ENCODE measurements at places on chromosomes 11 and 22.
A peak's percentile ranks its signal among the peaks of the same experiment; 100 is the strongest.

DNA sequence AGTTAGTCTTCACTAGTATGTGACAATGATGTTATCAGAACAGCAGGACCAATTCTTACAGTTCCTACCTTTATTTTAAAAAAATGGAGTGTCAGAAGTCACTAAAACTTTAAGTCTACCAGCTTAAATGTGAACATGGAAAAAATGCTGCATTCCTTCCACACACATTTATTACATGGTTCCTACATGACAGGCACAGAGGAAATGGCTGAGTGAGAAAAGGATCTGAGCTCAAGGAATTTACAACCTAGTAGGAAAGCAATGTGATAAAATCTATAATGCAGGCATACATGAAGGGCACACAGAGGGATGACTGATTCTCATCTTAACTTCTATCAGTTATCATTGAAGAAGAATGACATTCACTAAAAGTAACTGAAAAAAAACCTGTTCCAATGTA is 23.0 kb downstream of the CLDN25 start:
- no peak for DNase-seq

GRCh38 chr11:72418834-72419560 is 15.3 kb downstream of the CLPB start:
- DNase-seq: no peak

GRCh38 chr11:8531312-8531711 is 62.7 kb downstream of the STK33 start:
- DNase-seq: no peak

DNA sequence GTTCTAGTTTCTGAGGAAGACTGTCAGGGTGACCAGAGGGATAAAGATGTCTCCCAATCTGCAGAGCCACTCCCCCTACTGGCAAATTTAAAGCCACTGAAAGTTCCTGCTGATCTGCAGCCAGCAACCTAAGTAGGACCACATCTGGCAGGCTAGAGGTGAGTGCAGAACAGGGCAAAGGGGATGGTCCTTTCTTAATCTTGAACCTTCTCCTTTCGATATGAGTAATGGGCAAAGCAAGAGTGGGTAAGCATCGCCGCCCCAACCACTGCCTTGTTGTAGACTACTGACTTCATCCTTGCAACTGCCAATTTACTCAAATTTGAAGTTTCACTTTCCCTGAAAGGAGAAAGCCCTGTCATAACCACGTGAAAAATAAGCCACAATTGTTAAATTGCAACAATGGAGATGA is 30.7 kb downstream of the SCUBE2 start:
- no peak for DNase-seq

DNA sequence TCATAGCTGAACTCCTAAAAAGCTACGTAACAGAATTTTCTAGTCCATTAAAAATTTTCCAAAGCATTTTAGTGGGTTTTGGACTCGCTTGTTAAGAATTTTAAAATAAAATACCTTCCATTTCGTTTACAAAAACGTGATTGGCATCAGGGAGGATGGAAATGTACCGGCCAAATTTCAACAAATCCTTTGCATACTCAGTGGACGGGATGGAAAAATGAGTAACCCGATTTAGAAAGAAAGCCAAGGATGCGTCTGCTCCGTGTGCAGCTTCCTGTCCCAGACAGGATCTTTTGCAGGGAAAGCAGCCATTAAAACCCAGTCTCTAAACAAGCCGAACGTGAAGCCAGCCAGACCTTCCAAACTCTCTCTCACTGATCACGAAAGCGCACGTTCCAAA is 15.6 kb downstream of the TMEM184B start:
- no peak for DNase-seq

DNA sequence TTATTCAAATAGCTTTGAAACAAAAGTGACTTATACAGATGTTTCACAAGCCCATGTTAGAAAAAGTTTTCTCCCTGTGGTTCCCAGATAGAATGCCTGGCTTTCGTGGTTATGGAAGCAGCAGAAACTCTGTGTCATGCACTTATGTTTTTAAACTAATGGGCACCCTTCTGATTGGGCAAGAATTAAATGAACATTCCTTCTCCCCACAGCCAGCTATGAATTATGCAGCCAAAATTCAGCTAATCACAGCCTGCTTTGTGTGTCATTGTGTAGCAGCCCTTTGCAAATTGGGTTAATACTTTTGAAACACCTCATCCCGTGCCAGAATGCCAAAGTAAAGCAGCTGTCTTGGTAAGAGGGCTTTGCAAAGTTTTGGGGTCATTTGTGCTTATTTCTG is 46.9 kb downstream of the PANX1 start:
- DNase-seq: no peak

DNA sequence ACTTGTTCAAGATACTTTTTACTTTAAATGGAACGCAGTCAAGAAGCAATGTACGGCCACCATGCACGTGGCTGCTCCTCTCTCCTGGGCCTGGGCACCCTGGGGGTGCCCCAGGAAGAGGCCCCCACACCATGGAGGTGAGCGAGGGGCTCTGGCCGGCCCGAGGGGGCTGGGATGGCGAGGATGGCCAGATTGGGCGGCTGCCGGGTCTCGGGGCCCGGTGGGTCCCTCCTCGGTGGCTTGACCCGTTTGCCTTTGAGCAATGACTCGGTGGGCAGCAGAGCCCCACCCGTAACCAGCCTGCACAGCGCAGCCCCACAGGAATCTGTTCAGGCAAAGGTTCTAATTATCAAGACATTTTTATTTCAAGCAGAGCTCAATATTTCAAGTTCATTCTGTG is 167.4 kb downstream of the BRD1 start:
- DNase-seq: no peak

- no peak for DNase-seq
Measured at GRCh38 chr22:31647523-31648320, 14.3 kb downstream of the PISD start.

- DNase-seq: no peak
Measured at GRCh38 chr22:44202261-44202789, 21.6 kb downstream of the PARVG start.

GRCh38 chr22:18075720-18076497 is 1.9 kb upstream of the PEX26 start:
- DNase-seq: peak; percentile 17

- DNase-seq: no peak
Measured at GRCh38 chr22:44357966-44358465, 45.3 kb upstream of the SHISAL1 start.

DNA sequence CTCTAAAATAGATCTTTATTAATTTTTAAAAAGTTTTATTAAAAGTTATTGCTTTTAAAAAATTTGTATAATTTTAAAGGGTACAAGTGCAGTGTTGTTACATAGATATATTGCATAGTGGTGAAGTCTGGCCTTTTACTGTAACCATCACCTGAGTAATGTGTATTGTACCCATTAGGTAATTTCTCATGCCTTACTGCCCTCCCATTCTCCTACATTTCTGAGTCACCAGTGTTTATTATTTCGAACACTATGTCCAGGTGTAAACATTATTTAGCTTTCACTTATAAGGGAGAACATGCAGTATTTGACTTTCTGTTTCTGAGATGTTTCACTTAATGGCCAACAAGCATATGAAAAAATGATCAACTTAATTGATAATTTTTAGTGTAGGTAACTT is 2.3 kb downstream of the OR51G1 start:
- no peak for DNase-seq

DNA sequence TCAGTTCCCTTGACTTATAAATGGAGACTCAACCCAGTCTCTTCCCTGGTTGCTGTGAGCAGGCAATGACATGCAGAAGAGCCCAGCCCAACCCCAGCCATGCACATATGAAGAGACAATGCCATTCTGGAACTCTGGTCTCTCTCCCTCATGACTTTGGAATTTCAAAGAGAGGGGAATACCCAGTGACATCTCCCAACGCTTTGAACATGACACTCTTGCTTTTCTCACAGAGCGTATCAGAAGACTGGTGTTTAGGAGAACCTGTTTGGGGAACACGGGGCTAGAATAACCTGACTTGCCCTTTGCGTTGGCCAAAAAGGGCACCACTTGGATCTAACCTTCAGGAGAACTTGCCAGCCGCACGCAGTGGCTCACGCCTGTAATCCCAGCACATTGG is 12.9 kb downstream of the RANGAP1 start:
- DNase-seq: no peak

GRCh38 chr11:18016789-18017188 is 3.9 kb upstream of the SERGEF start:
- DNase-seq: no peak

DNA sequence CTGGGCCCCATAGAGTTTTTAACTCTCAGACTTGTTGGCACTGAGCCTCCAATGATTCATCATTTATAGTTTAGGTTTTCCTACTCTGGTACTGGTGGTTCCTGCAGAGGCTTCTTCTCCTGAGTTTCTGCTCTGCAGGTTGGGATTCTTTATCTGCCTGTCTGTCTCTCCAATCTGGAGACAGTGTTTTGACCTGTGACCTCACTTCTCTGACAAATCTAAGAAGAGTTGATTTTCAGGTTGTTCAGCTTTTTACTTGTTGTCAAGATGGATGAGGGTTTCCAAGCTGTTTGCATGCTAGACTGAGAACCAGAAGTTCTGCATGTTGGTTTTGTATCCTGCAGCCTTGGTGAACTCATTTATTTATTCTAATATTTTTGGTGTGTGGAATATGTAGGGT is 63.9 kb downstream of the JAM3 start:
- no peak for DNase-seq

DNA sequence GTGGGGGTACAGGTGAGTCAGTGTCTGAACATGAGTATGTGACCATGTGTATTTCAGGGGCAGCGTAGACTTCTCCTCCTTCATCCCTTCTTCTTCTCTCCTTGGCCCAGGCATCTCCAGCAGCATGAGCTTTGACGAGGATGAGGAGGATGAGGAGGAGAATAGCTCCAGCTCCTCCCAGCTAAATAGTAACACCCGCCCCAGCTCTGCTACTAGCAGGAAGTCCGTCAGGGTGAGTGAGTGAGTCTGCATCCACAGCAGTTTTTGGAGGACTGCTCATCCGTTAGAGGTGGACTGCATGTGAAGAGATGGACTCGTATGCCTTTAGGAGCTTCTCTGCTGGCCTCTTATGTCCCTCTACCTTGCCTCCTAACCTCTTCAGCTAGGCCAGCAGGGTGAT is 15.6 kb downstream of the TUB start:
- no peak for DNase-seq

DNA sequence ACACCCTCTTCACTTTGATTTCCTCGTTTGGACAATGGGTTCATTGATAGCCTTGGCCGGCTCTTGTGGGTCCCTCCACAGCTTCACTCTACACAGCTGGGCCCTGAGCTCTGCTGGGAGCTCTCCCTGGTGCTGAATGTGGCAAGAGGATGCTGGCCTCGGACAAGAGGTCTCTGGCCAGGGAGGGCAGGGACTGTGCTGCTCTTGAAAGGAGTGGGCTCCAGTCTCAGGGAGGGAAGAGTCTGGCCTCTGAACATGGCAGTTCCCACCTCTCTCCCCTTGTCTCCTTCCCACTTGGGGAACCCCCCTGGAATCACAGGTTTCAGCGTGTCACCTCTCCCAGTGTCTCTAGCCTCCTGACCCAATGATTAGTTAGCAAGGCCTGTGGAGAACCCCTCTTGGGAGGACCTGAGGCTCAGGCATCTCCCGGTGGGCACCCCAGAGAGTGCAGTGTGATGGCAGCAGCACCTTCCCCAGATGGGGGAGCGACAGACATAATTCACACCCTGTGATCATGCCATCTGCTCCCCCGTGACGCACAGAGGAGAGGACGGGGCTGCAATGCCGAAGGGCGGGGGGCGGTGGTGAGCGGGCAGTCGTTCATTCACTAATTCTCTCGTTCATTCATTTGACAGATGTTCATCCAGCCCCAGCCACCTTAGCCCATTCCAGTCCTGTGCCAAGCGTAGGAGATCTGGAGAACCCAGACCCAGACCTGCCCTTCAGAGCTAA is 2.8 kb upstream of the CABP7 start:
- peak; percentile 24 for DNase-seq

DNA sequence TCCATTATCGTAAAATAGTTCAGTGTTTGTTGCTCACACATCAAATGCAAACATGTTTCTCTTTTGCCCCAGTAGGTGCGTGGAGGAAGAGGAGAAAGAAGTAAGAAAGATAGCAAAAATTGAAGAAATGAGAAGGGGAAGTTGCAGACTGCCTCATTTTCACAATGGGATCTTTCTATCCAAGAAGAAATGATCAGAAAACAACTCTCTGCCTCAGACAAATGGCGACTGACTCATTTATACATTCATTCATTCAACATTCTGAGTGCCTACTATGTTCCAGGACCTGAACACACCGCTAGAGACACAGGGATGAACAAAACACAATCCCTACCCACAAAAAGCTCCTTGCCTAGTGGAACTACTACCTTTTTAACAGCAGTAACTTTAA is 367 bp downstream of the HPS5 start:
- DNase-seq: no peak

- DNase-seq: no peak
Measured at GRCh38 chr11:23079382-23079813, 219.1 kb upstream of the CCDC179 start.

Measured in T-helper 1 cell (primary cell).